RCC 7860 (cell line): ENCODE measurements at places on chromosomes 6 and 20.

- no peak for DNase-seq
Observed at GRCh38 chr6:26270486-26270861, 94.5 kb upstream of the BTN3A2 start.

- DNase-seq, result no peak
Observed at GRCh38 chr20:59469267-59470252, 134.8 kb upstream of the PHACTR3 start.

DNA sequence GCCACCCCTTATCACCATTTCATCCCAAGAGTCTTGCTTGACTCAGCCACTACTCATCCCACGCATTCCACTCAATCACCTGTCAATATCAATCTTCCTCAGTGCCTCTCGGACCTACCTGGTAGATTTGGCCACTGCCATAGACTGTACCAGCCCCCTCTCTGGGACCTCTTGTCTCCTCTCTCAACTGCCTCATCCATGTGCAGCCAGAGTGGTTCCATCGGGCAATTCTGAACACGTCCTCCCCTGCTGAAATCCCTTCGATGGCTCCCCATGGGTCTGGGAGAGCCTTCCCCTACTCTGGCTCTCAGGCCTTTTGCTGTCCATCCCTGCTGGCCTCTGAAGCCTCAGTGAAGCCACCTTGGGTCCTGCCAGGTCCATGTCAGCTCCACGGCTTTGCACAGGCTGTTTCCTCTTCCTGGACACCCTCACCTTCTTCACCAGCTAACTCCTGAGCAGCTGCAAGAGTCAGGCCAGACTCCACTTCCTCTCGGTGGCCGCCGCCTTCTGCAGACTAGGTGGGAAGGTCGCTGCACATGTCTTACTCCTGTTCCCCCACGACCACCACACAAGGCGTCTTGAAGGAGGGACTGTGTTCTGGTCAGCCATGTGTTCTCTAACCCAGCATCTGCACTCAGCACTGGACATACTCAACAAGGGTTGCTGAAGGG lies 120.4 kb downstream of the TOX2 start:
- no peak for DNase-seq

GRCh38 chr6:14126191-14126590 lies 8.6 kb downstream of the CD83 start:
- no peak for DNase-seq

- DNase-seq, result no peak
Observed at GRCh38 chr6:18016133-18016532, 28.7 kb upstream of the KIF13A start.

DNA sequence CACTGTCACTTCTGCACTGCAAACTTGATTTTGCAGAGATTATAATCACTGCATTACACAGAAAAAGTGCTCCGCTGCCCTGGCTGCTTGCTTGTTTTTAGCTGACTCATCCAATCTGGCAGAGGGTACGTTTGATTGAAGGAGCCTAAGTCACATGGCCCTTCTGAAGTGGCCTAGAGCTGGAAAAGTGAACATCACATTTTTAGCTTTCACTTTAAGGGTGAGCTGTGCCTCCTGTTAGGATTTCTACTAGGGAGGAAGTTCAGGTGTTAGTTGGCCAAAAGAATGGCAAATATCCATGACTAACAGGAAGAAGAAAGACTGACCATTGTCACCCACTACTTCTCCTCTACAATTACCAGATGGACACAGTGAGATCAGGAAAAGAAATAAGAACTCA lies 889.1 kb upstream of the MAP3K7 start:
- DNase-seq, result peak; percentile 52

DNA sequence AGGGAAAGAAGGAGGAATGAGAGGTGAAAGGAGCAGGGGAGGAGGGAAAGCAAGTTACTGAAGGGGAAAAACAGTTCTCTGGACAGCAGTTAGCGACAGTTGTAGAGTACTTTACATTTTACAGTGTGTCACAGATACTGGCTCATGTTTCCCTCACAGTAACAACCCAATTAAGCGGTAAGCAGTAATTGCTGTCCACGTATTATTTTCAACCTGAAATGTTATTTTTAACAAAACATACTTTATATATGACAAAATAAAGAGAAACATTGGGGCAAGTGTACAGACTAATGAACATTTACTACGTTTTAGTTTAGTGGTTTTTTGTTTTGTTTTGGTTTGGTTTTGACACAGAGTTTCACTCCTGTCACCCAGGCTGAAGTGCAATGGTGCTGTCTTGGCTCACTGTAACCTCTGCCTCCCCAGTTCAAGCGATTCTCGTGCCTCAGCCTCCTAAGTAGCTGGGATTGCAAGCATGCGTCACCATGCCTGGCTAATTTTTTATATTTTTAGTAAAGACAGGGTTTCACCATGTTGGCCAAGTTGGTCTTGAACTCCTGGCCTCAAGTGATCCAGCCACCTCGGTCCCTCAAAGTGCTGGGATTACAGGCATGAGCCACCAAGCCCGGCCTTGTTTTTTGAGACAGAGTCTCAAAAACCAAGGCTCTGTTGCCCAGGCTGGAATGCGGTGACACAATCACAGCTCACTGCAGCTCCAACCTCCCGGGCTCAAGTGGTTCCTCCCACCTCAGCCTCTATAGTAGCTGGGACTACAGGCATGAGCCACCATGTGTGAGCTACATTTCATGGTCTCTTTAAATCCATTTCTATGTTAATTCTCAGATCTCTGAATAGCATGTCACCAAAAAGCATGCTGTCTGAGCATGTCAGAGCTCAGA lies 22.6 kb upstream of the BTN3A2 start:
- peak; percentile 79 for DNase-seq
